ENCODE measurements at places on chromosomes 1 and 21.

DNA sequence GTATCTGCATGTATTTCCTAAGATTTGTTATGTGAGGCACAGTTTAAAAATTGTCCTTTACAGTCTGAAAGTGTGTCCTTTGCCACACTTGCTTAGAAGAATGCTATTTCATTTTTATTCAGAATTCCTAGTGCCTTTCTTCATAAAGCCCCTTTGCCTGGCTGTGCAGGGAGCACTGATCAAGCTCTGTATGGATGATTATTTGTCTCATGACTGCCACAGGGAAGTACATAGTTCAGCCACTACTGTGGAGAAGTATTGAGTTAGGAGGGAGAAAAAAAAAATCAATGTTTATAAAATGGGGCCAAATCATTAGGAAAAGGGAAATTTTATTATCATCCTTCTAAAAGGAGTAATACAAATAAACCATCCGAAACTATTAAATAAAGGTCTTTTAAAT is 51.4 kb downstream of the LHX4 start:
- DNase-seq: no peak

DNA sequence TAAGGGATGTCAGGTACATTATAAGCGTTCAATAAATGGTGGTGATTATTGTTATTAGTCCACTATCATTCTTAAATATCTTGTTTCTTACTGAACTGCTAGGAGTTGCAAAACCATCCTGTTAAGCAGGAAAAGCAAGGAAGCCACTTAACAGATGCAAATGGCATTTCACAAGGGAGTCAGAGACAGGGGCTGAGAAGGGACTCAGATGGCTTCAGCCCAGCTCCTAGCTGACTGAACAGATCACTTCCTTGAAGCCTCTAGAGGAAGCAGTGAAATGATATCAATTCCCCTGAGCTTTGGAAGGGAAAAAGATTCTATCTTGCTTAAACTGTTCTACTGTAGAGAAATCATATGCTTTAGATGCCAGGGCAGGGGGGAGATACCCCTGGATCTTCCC is 151.5 kb downstream of the ST6GALNAC5 start:
- DNase-seq: no peak

GRCh38 chr1:30698401-30698981 is 24.9 kb downstream of the MATN1 start:
- DNase-seq: no peak

DNA sequence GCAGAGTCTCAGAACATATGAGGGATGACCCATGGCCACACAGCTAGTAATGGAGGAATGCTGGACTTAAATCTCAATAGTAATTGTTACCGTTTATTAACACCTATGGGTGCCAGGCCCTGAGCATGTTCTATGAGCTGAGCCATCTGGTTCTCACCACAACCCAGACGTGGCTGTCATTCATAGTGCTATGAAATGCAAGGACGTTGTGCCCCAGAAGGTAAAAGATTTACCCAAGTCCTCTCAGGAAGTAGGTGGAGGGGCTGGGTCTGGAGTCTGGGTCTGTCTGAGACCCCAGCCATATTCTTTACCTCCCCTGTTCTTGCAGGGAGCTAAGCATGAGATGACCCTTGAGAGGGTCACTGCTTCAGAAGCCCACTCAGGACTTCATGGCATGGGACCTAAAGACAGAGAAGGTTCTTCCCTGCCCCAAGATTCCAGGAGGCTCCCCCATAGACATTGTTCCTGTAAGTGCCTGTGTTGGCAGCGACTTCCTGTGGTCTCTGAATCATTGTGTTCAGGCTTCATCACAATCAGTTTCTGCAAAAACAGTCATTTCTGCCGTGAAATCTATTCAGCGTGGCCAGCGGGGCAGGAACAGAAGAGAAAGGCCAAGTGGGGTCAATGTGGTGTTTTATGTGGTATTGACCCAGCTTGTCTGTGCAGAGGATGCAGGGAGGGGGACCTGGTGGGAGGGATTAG is 475.4 kb downstream of the PTPRU start:
- no peak for DNase-seq

DNA sequence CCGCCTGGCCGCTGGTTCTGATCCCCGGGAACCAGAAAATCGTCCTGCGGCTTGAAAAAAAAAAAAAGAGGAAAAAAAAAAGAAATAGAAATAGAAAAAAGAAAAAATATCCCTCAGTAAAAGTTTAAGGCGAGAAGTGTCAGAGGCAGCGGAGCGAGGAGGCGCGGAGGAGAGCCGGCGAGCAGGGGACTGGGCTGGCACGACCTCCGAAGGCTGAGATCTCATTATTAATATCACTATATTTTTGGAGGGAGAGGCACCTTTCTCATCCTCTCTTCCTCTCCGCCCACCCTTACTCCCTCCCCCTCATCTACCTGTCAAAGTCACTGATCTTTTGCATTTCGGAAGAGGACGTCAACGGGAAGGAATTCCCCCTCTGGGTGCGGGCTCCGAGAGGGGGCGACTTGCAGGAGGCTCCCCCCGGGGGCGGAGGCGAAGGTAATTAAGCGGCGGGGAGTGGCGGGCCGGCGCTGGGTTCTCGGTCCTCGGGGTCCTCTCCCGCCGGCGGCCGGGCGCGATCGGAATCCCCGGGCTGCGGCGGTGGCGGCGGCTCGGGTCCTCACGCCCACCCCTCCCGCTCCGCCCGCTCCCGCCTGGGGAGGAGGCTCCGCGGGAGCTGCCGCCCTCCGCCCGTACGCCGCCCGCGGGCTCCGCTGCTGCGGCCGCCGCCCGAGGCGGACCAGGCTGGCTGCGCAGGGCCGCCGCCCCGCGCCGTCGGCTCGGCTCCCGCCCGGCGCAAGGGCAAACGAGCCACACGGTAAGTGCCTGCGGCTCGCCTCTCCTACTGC is at the start of gene NTNG1:
Gene NTNG1, plus strand, starts transcription at position 337 of the 788 bp plus-strand sequence.
- DNase-seq: no peak

DNA sequence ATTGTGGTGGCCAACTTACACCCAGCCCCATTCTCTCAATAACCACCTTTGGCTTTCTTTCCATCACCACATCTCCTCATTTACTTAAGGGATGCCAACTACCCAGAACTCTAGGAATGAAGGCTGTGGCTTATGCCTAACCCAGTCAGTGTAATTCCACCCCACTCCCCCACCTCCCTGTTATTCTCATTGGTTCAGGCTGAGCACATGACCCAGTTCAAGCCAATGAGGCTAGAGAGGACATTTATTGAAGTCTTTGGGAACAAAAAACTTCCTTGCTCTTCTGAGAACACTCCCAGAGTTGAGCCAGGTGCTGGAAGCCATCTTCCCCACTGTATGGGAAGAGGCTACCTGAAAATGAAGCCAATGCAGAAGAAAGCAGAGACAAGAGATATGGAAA is 22.8 kb upstream of the CD2 start:
- DNase-seq: no peak

GRCh38 chr1:59298026-59298583 is 1.2 kb downstream of the FGGY start:
- DNase-seq: no peak

GRCh38 chr1:114075105-114075504 is 78.6 kb downstream of the SYT6 start:
- DNase-seq: no peak

- DNase-seq: no peak
Measured at GRCh38 chr1:156463874-156464273, 36.7 kb downstream of the MEF2D start.

GRCh38 chr1:4253935-4254334 is 353.9 kb upstream of the C1orf174 start:
- DNase-seq: no peak
